ENCODE measurements at places on chromosomes 5 and 9. TPM values are rescaled to one million over a fixed set of nuclear protein-coding genes. Genes with fewer than 3 reads are reported as not detected.
A peak's percentile ranks its signal among the peaks of the same experiment; 100 is the strongest.

DNA sequence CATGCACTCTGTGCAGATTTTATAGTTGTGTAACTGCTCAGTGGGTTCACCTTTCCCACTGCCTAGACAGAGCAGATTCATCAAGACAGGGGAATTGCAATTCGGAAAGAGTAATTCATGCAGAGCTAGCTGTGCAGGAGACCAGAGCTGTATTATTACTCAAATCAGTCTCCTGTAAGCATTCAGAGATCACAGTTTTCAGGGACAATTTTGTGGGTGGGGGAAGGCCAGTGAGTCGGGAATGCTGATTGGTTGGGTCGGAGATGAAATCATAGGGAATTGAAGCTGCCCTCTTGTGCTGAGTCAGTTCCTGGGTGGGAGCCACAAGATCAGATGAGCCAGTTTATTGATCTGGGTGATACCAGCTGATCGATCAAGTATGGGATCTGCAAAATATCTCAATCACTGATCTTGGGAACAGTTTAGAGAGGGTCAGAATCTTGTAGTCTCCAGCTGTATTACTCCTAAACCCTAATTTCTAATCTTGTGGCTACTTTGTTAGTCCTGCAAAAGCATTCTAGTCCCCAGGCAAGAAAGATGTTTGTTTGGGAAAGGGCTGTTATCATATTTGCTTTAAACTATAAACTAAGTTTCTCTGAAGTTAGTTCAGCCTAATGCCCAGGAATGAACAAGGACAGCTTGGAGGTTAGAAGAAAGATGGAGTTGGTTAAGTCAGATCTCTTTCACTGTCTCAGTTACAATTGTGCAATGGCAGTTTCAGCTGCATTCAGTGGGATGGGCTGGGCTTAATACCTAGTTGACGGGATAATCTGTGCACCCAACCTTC is 12.7 kb upstream of the SVEP1 start:
- DNase-seq, result no peak

DNA sequence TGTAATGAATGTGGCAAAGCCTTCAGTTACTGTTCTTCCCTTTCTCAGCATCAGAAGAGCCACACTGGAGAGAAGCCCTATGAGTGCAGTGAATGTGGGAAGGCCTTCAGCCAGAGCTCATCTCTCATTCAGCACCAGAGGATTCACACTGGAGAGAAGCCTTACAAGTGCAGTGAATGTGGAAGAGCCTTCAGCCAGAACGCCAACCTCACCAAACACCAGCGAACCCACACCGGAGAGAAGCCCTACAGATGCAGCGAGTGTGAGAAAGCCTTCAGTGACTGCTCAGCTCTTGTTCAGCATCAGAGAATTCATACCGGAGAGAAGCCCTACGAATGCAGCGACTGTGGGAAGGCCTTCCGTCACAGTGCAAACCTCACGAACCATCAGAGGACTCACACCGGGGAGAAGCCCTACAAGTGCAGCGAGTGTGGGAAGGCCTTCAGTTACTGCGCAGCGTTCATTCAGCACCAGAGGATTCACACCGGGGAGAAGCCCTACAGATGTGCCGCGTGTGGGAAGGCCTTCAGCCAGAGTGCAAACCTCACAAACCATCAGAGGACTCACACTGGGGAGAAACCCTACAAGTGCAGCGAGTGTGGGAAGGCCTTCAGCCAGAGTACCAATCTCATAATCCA is 6.8 kb downstream of the RPL12 start:
- no peak for DNase-seq

Gene ANKS6
- total RNA-seq, result 30.9 TPM

DNA sequence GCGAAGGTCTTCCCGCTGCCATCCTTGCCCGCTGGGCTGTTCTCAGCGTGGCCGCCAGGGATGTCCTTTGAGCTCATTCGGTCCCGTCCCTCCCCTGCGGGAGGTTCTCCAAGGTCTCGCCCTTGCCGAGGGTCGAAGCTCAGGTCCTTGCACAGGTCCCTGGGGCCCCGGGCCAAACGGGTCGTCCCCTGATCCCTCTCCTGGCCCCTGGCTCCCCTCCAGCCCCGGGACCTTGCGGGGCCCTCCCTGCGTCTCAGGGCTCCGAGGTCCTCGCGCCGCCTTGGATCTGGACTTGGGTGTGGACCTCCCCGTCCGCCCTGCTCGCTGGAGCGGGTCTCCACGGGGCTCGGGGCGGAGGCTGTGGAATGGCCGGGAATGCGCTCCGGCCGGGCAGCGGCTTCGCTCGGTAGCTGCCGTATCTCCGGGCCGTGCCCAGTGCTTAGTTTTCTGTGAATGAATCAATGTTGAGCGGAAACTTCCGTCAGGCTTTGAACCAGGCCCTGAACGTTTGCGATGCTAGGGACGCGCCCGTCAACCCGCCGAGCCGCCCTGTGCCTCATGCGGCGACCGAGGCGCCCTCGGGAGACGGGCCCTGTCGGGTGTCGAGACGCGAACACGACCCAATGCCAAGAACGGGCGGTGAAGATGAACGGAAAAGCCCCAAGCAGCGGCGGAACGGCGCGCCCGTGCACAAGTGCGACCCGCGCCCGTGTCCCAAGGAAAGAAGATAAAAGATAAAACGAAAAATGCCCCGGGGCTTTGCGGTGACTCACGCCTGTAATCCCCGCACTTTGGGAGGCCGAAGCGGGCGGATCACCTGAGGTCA is 780 bp downstream of the RNU6ATAC start:
- peak; percentile 36 for DNase-seq

Gene IL13
- not detected for total RNA-seq

Gene PRLR
- 0.64 TPM for total RNA-seq
